SJSA1 (cell line): ENCODE measurements at places on chromosomes 3 and 15. TPM values are rescaled to one million over a fixed set of nuclear protein-coding genes. Genes with fewer than 3 reads are reported as not detected.

SLC9C1 gene
- total RNA-seq = not detected in 2 replicates

ECE2 gene
- total RNA-seq = not detected in 2 replicates

ARNT2 gene
- 7.1 and 16.8 TPM in 2 replicates for total RNA-seq

APPL1 gene
- 12.6 and 18.7 TPM in 2 replicates for total RNA-seq

MST1 gene
- total RNA-seq = 0.50 and 1.2 TPM in 2 replicates

SNX22 gene
- total RNA-seq = 0.05 TPM in 1 of 2 replicates, not detected in the other
